ENCODE measurements at places on chromosomes 7 and 10.

DNA sequence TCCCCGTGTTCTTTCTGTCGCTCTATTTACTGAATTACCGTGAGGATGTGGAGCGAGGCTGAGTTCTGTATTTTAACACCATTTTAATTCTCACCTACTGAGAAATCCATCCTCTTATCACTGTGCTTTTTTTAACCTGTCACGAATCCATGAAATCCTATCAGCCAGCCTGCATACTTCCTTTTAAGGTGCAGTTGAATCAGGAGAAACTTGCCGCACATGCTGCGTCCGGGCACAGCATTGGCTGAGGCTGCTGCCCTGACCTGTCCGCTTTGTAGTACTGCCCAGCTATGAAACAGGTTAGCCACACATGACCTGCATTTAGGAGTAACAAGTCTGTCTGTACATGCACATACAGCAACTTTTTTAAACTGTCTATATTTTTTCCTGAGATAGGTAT is 82.5 kb downstream of the EGFR start:
- DNase-seq, result no peak

GRCh38 chr10:27736396-27736795 is 9.2 kb downstream of the MKX start:
- DNase-seq, result no peak

DNA sequence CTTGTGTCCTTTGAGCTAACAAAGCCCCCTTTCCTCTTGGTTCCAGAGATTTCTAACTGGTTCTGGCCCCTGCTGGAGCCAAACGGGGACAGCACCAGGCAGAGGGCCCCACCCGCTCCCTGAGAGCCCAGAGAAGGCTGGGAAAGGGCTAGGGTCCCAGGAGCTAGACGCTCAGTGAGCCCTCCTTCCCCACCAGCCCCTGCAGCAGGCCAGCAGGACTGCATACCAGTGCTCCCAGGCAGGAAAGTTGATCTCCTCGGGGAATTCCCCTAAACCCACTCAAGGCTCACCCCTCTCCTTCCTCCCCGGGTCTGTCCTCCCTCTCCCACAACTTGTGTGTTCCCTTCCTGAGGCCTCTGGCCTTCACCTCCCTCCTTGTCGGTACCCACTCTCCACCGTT is 47.7 kb downstream of the PAX2 start:
- no peak for DNase-seq

- no peak for DNase-seq
Measured at GRCh38 chr7:140034421-140034820, 28.3 kb downstream of the PARP12 start.

DNA sequence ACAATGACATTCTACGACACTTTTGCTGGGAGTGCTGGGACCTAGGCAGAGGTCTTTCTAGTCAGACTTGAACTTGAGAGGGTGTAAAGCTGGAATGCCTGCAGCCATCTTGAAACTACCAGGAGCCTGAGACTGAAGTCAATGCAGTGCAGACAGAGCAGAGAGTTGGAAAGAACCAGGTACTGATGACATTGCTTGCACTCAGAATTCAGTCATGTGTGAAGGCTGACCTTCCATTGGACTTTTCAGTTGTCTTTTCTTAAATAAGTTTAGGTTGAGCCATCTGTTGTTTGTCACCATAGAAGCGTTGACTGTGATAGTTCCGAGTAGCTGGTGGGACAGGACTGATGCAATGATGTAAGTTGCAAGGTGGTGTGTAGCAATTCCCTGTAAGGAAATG is 3.1 kb upstream of the PLPP4 start:
- no peak for DNase-seq

DNA sequence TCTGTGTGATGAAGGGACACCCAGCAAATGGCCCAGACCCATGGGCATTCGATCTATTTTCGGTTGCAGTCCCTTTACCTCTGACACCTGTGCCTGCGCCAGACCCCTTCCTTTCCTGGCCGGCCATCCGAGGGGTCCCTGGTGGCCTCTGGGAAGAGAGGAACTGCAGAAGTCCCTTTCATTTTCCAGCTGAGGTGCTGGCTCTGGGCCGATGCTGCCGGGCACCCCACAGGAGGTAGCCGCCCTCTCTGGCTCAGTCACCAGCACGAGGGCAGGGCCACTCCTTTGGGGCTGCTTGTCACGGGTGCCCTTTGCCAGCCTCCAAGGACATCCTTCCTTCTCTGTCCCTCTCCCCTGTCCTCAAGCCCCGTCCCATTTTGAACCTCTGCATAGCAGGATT is 4.2 kb upstream of the ELN start:
- DNase-seq, result no peak

- no peak for DNase-seq
Measured at GRCh38 chr10:125816548-125816947, 6.5 kb downstream of the UROS start.
